Activated naive CD4-positive, alpha-beta T cell treated with anti-CD3 and anti-CD28 coated beads for 36 hours (primary cell): ENCODE measurements at places on chromosomes 3 and 15. TPM values are rescaled to one million over a fixed set of nuclear protein-coding genes. Genes with fewer than 3 reads are reported as not detected.

DNA sequence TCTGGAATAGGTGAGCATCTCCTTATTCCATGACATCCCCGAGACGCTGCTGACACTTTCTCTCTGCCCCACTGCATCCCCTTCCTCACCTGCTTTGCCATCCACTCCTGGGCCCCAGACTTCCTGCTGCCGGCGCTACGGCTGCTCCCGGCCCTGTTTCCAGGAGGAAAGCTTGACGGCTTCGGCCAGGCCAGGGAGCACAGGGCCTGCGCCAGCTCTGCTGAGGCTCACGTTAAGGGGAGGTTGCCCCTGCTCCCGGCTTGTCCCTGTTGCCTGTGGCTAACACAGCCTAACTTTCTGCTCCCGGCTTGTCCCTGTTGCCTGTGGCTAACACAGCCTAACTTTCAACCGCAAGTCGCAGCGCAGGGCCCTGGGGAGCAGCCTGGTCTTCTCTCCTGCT is 177.3 kb upstream of the RGMA start:
- DNase-seq = no peak

- DNase-seq = peak; percentile 90
Observed at GRCh38 chr15:74776821-74777768, 4.8 kb upstream of the CSK start.

- no peak for DNase-seq
Observed at GRCh38 chr3:6204891-6205290, 656.0 kb upstream of the GRM7 start.

DNA sequence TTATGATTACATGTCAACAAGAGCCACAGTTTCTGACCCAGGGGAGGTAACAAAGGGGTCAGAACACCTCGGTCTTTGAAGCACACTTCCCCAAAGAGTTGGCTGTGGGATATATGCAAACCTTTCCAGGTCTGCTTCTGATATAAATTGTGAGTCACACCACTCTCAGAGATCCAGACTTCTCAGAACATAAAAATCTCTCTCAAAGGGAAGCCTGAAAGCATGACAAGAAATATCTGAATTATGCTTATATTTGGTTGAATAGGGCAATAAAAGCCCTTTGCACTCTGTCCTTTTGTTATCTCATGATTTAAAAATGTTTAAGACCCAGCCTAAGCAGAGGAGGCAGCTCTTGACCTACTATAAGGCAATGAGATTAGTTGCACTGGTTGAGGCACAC is 56.8 kb downstream of the MYH15 start:
- no peak for DNase-seq

DNA sequence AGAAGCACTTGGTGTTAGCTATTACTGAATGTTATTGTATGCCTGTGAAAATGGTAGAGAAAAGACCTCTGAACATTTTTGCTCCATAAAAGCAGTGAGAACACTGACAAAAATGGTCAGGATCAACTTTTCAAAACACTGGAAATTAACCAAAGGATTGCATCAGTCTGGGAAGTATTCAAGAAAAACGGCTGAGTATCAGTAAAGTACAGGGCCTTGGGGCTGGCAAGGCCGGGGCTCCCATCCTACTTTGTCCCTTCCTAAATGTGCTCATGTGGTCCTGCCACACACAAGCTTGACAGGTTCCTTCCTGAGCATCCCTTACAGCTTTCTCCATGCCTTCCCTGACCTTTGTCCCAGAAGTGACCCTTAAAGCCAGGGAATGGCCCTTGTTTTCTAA is 84.0 kb downstream of the CFAP20DC start:
- no peak for DNase-seq

- DNase-seq = peak; percentile 75
Observed at GRCh38 chr3:15858547-15859506, 61.0 kb upstream of the ANKRD28 start.

The MCF2L2 gene
- total RNA-seq = 1.7 TPM

DNA sequence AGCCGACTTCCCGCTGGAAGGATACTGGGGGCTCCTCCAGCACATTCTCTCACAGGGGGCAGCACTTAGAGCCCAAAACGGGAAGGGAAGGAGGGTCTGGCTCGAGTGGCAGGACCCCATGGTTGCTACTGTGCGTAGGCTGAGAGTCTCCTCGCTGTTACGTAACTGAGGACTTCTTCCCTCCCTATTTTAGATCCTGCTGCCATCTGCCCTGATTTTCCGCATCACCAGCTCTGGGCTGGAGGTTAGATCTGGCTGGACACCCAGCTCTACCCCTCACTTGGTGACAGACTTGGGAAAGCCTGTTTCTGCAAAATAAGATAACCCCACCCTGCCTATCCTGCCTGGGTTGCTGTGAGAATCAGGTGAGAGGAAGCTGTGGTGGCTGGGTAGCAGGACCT is 47.7 kb downstream of the BDH1 start:
- DNase-seq = no peak

GRCh38 chr3:186783731-186784515 is 546 bp downstream of the EIF4A2 start:
- peak; percentile 83 for DNase-seq

DNA sequence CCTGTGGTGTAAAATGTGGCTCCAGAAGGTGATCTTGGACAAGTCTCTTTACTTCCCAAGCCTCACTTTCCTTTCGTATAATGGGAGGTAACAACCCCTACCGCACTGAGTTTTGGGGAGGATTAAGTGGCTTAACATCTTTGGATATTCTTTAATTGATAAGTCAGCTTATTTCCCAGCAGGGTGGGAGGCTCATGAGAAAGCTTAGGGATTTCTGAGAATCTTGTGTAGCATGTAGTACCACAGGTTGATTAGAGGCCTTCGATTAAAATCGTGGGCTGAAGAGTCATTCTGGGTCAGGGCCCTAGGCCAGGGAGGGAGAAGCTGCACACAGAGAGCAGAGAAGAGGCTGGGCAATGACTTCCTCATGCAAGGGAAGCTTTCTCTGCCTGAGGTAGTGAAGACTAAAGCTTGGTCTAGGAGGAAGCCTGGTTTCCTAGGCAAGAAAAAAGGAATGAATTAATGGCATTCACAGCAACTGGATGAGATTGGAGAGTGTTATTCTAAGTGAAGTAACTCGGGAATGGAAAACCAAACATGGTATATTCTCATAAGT is 1.5 kb upstream of the NMNAT3 start:
- DNase-seq = no peak

GRCh38 chr3:18643281-18643680 is 218.1 kb upstream of the SATB1 start:
- peak; percentile 36 for DNase-seq

The GOLGA6D gene
- not detected for total RNA-seq

The SNURF gene
- 34.5 TPM for total RNA-seq

GRCh38 chr3:13406190-13406589 is 13.9 kb downstream of the NUP210 start:
- no peak for DNase-seq

GRCh38 chr3:151074256-151074655 is 11.2 kb upstream of the MED12L start:
- no peak for DNase-seq

DNA sequence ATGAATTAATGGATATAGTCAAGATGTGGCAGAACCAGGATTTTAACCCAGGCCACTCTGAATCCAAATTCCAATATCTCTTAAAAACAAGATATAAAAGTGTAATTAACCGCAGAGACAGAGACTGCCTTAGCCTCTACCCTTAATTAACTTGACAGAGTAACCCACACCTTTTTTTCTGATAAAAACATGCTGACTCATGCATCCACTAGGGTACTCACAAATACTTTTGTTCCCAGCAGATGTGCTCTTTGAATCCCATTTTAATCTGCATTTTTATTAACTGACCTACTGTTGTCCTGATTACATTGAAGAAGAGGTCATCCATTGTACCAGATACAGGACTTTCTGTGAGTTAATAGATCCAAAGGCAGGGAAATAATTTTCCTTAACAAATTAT is 278.3 kb downstream of the CHL1 start:
- no peak for DNase-seq

DNA sequence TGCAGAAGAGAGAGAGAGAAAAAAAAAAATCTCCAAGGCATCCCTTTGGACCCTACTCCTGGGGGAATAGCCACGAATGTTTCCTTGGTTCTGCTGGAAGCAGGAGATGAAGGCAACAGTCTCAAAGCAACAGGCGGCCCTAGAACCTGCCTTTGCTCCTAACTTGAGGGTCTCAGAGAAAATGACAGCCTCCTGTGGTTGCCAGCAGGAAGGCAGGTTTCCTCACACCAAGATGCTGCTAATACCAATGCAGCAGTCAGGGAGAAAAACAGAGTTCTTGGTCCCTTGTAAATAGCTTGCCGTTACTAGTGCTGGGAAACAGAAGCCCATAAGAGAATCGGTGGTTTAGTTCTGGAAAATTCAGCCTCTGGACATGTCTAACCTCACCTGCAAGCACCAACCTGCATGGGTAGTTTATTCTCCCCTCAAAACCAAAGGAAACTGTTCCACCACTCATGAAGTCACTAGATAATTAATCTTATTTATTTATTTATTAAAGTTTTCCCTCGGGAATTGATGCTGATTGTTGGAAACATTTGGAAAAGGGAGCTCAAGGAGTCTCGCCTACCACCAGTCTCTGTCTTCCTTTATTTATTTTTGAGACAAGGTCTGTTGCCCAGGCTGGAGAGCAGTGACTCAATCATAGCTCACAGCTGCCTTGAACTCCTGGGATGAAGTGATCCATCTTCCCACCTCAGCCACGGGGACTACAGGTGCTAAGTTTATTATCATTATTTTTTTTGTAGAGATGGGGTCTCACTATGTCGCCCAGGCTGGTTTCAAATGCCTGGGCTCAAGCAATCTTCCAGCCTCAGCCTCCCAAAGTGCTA is 883 bp upstream of the FRMD4B start:
- no peak for DNase-seq

GRCh38 chr15:79257454-79257853 is 25.1 kb upstream of the ANKRD34C start:
- DNase-seq = no peak

- DNase-seq = no peak
Observed at GRCh38 chr3:191388823-191389222, 58.5 kb upstream of the UTS2B start.

The LIPC gene
- 0.47 TPM for total RNA-seq

DNA sequence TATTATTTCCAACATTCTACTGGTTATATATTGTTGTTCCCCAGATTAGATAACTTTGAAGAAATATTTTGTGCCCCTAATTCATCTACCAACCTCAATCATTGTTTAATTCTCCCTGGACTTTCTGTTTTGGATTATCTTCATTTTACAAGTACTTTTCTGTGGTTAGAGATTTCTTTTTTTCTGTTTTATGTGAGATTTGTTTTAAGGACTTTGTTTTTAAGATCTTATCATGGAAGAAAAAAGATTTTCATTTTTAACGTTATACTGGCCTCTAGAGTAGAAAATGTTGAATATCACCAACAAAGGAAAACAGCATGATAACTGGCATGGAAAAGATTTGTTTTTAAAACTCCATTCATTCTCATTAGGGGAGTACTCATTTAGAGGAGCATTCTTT is 210.9 kb upstream of the KCNMB2 start:
- DNase-seq = no peak

GRCh38 chr3:106337116-106337515 is 468.3 kb upstream of the CBLB start:
- DNase-seq = peak; percentile 36
